ENCODE measurements at places on chromosomes 7 and 10. TPM values are rescaled to one million over a fixed set of nuclear protein-coding genes. Genes with fewer than 3 reads are reported as not detected.

DNA sequence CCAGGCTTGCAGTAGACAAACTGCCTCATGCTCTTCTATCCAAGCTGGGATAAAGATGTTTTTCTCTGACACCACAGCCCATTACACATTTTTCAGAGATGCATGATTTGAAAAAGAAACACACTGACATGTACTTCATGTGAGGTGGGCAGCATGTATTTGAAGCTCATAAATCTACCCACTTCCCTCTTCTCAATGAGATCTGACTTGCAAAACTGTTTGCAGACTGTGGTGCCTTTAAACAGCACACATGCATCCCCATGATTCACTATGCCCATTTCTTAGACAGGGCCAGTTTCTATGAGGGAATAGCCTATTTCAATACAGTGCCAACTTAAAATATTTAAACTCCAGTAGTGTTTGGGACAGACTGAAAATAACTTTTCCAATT is 109.8 kb downstream of the GLI3 start:
- DNase-seq, result no peak

GRCh38 chr7:112453505-112454171 is 3.4 kb downstream of the IFRD1 start:
- DNase-seq, result peak; percentile 85

GRCh38 chr7:53600296-53600695 is 564.9 kb downstream of the POM121L12 start:
- DNase-seq, result no peak

GRCh38 chr10:132523561-132524442 is 13.8 kb upstream of the INPP5A start:
- no peak for DNase-seq

DNA sequence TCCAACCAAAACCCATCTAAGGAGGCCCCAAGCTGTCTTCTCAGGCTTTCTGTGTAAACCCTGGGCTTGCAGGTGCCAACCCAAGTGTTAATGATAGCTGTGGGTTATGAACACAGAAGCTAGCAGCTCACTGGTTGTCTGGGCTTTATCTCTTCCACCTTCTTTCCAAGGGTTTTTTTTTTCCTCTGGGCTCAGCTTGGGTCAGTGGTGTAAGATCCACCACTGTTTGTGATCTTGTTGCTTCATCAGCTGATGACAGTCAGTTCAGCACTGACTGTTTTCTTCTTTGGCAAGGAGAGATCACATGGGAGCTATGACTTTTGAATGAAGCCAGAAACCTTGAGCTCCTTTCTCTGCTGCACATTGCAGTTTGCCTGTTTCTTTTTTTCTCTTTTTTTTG is 4.6 kb downstream of the GTPBP4 start:
- DNase-seq, result peak; percentile 27

DNA sequence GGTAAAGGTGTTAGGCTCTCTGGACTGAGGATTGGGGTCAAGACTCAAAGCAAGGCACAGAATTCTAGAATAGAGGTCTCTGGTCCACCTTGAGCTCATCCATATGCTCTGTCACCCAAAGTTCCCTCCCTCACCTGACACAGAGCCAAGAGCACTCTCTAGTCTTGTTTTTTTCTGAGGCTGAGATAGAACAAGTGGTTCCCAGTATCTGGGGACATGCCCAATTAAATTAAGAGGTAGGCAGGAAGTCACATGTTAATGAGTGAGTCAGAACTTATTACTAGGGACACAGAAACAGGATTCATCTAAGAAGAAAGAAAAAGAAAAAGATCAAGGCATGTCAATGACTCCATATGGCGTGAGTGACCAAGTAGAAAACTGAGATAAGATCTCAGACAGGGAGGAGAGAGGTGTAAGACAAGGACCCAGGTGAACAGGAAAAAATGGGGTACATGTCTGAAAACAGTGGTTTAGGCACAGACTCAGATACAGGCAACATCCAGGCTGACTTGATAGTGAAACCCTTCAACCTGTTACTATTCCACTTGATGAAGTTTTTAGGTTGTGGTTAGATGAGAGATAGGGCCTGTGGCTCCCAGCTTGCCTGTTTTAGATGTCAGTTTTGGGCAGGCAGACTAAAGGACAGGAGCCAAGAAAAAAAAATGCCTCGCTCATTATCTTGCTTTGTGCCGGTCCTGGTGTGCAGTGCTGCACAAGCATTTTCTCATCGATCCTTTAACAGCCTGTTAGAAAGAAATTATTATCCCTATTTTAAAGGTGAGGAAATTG is 609.9 kb downstream of the CCSER2 start:
- DNase-seq, result no peak

DNA sequence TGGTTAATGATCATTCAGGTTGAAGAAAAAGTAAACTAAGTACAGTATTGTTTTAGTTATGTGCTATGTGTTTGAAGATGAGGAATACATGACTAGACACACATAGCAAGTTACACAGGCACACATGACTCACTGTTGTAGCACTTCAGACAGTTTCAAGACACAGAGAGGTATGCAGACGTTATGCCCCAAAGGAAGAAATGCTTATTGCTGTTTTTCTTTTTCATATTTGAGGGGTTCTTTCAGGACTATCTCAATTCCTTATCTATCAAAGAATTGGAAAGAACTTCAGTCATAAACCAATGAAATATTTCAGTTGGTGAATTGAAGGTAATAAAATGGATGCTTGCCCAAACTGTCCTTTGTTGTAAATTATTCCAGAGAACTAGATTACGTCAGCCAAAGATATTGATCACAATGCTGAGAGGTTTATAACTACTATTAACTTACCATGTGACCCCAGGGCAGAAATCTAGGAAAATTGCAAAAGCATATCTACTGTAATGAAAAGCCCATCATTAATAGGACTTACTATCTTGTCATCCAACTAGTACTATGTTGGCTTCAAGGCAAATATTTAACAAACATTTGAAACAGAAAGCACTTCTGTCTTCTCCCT is 61.2 kb upstream of the CAPZA2 start:
- peak; percentile 89 for DNase-seq

- peak; percentile 48 for DNase-seq
Observed at GRCh38 chr7:142711746-142712616, 37.3 kb upstream of the PRSS1 start.

- peak; percentile 84 for DNase-seq
Observed at GRCh38 chr10:77641788-77642397, 4.3 kb upstream of the KCNMA1 start.

DNA sequence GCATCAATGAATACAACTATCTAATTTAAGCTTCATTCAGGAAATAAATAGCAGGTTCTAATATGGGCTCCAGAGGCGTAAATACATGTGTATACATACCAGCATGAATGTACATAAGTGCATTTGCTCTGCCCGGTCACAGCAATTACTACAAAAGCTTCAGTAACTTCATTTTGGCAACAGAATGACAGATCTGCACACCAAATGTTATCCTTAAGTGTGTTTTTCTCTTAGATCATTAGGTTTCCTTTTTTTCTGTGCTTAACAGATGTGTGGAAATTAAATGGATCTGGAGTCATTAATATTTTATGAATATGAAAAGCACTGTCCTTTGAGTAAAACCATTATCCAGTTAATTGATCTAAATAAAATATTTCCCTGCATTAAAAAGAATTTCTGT is 159.0 kb upstream of the MEOX2 start:
- no peak for DNase-seq

- no peak for DNase-seq
Observed at GRCh38 chr10:29794776-29795611, 160.2 kb upstream of the SVIL start.

DNA sequence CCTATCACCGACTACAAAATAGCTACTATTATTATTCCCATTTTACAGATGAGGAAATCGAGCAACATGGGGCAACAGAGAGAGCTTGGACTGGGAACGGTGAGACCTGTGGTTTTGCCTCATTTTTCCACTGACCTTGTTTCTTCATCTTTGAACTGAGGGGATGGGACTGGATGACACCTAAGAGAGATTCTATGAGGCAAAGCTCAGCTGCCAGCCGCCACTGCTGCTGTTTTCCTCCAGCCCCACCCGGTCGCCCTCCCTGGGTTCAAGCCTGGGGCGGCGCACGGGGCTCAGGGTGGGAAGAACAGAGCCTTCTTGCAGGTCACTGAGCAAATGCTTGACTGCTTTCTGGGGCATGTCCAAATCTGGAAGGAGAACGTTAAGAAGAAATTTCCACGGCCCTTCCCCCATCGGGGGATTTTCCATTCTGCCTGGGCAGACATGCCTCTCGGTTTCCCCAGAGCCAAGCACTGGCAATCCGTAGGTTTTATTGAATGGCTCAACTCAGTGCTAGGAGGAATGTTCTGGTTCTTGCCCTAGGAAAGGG is 12.3 kb downstream of the DDIT4 start:
- no peak for DNase-seq

The ZMIZ2 gene
- 6.1 TPM for polyA plus RNA-seq

The SORCS1 gene
- polyA plus RNA-seq, result 0.22 TPM

The LBX1 gene
- polyA plus RNA-seq, result not detected

The KCNH2 gene
- polyA plus RNA-seq, result not detected

Measured in GM23248 (cell line).